ENCODE measurements at places on chromosomes 7 and 10.
A peak's percentile ranks its signal among the peaks of the same experiment; 100 is the strongest.

GRCh38 chr10:47353351-47353750 lies 5.2 kb downstream of the RBP3 start:
- no peak for DNase-seq

- DNase-seq: peak; percentile 83
These were observed 44.8 kb downstream of the CLIP2 start for GRCh38 chr7:74334030-74334429.

DNA sequence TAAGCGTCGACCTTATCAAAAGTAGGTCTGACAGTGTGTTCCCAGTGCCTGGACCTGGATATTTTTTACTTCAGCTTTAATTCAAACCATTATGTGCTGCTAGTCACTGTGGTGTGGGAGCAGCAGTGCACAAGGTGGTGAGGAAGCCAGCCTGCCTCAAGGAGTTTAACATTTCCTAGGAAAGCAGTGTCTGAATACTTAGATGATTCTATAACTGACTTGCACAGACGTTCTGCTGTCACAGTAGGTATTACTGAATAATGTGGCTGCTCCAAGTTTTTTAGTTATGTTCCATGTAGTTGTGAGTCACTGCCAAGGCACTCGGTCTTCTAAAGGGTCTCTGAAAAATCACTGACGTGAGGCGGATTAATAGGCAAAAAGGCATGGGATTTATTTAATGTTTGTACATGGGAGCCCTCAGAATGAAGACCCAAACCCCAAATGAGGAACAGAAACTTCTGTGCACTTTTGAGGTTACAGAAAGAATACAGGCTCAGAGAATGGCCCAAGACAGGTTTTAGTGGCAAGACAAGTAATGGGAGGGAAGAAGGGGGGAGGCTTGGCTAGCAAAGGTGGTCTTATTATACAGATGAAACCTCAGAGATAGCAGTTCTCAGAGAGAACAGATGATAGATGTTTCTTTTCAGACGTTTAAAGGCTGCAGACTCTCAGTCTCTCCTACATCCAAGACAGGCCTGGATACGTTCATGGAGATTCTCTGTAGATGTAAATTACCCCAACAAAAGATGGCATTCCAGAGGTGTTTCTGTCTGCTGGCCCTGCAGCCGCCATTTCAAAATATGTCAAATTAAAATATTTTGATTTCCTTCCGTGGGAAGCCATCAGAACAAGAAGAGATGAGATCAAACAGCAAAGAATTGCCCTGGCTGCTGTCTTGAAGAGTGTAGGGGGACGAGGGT lies 209.3 kb downstream of the SDK1 start:
- DNase-seq: no peak

GRCh38 chr10:92640107-92640506 lies 47.2 kb downstream of the KIF11 start:
- peak; percentile 74 for DNase-seq

GRCh38 chr7:107638594-107638993 lies 22.0 kb upstream of the SLC26A4 start:
- DNase-seq: no peak

DNA sequence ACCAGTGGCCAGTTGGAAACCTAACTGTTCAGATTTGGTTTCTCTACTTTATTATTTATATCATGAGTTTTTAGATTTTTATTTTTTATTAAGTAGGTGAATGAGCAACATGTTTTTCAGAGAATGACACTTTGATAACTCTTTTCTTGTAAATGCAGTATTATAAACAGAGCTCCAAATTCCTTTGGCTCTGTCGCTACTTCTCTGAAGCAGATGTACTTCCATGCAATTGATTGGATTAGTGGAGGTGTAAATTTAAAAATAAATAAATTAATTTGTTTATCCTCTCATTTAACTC lies 34.3 kb upstream of the ICA1 start:
- no peak for DNase-seq

DNA sequence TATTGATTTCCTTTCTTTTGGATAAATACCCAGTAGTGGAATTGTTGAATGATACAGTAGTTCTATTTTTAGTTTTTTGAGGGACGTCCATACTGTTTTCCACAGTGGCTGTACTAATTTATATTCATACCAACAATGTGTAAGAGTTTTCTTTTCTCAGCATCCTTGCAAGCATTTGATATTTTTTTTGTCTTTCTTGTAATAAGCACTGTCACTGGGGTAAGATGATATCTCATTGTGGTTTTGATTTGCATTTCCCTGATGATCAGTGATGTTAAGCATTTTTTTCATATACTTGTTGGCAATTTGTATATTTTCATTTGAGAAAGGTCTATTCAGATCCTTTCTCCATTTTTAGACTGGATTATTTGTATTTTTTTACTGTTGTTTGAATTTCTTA lies 308.7 kb downstream of the PTEN start:
- no peak for DNase-seq

GRCh38 chr7:77331938-77332695 lies 84.0 kb downstream of the GSAP start:
- DNase-seq: peak; percentile 90

- DNase-seq: no peak
These were observed 12.4 kb upstream of the PRKAR1B start for GRCh38 chr7:739455-739982.

- DNase-seq: peak; percentile 90
These were observed 294.6 kb downstream of the PTEN start for GRCh38 chr10:88157981-88158465.

GRCh38 chr7:5500056-5500776 lies 76.6 kb upstream of the TNRC18 start:
- no peak for DNase-seq

GRCh38 chr10:48199580-48200377 lies 74.7 kb downstream of the FRMPD2 start:
- peak; percentile 89 for DNase-seq

DNA sequence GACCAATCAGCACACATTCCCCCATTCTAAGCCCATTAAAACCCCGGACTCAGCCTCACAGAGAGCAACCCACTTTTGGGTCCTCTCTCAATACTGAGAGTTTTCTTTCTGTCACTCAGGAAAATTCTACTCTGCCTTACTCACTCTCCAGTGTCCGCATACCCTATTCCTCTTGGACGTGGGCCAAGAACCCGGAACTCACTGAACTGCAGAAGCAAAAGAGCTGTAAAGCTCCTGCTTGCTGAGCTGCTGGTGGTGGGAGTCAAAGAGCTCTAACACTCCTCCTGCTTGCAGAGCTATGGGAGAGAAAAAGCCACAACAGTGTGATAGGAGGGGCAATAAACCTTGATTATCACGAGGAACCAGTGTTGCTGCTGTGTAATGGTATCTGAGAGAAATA lies 386.9 kb downstream of the POM121L12 start:
- no peak for DNase-seq

- DNase-seq: peak; percentile 80
These were observed 6.9 kb upstream of the CREB3L2 start for GRCh38 chr7:138008588-138009349.

- no peak for DNase-seq
These were observed 174.2 kb upstream of the STEAP4 start for GRCh38 chr7:88480896-88481295.

- no peak for DNase-seq
These were observed 77.8 kb downstream of the PROSER2 start for GRCh38 chr10:11901036-11901301.

GRCh38 chr7:74003621-74004020 lies 24.4 kb upstream of the ELN start:
- DNase-seq: no peak

- DNase-seq: no peak
These were observed 30.7 kb downstream of the DGKB start for GRCh38 chr7:14871880-14872279.
